ENCODE measurements at places on chromosomes 4 and X.

DNA sequence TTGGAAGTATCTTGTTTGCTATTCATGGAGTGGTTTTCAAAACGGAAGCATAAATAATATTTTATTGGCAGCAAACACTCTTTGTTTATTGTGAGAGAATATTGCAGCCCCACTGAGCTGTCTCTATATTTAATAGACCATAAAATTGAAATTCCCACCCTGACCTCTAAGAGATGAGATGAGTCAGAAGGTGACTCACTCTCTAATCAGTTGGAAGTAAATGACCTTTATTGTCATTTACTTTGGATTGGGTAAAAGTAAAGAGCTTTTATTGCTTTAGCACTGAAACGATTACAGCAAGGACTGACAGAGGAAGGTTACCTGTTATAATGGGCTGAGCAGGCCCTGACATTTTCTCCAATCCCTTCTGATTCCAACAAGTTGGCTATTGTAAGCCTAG lies 55.0 kb downstream of the SYTL5 start:
- H3K4me3 ChIP-seq, result no peak overlapping the region
- no peaks in the 10 kb centered on the region for H3K36me3 ChIP-seq
- no peak for DNase-seq

DNA sequence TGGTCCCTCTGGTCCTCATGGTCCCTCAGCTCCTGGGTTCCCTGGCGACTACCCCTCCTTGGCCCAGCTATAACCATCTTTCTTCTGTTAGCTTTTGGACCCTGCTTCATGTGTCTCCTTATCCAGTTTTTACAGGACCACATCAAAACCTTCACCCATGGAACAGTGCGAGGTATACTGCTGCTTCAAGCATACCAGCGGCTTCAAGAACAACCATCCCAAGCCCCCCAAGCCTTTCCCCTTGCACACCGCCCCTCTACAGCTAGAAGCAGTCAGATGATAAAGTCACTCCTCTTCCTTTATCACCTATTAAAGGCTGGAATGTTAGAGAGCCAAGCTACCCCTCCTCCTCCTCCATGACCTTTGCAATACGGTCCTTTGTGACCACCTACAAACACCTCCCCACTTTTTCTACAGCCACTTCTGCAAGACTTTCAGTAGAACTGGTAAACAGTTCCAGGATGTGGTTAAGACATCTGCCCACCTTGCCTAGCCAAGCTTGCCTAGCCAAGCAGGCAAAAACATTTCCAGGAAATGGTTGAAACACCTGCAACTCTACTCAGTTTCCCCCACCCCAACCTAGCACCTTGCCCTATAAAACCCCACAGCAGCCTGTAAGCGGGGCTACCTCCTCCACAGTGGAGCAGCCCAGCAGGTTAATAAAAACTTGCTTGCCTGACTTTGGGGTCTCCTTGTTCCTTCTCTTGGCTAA lies 125.7 kb downstream of the ZC4H2 start:
- H3K4me3 ChIP-seq, result no peak overlapping the region
- no peak overlapping the region for H3K27ac ChIP-seq
- H3K36me3 ChIP-seq, result no peaks in the 10 kb centered on the region
- no peaks in the 10 kb centered on the region for H3K27me3 ChIP-seq

DNA sequence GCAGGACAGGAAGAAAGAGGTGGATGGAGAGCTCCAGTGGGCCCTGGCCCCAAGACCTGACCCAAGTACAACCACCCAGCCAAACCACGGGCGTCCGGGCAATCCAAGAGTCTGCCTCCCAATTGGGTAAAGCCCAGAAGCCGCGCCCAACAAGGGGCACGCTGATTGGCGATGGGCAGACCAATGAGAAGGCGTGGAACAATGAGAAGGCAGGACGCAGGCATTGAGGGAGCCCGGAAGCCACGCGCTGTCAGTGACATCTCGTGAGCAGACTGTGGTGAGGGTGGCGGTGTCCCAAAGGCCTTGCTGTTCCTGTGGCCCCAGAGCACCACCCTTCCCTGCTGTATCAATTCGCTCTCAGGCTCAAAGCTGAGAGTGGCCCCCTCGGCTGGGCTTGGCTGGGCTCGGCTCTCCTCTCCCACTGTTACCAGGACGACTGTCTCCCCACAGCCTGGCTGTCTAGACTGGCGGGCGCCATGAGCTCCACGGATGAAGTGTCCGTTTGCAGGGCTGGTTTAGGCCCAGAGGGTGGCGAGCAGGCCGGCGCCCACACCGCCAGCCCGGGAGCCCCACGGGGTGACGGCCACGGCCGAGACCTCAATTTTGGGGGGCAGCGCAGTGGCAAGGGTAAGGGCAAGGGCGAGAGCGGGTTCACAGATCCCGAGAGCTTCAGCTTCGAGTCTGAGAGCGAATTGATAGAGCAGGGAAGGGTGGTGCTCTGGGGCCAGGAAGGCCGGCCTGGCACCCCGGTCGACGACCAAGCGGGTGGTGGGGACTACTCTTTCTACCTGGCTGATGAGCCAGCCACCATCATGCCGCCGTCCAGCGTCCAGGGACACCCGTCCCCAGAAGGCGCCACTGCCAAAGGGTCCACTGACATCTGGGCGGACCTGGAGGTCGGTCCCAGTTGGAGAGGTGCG lies at the start of gene LOC101059915:
LOC101059915 (plus strand) TSS at position 219 of the 920 bp plus-strand sequence.
- no peak within 1 kb of the TSS for H3K4me3 ChIP-seq
- no peak for DNase-seq
- H3K4me1 ChIP-seq, result no peaks in the 10 kb centered on the region
- no peak within 1 kb of the TSS for H3K27ac ChIP-seq

- H3K27me3 ChIP-seq, result no peaks in the 10 kb centered on the region
- H3K4me1 ChIP-seq, result no peaks in the 10 kb centered on the region
These were observed 2.7 kb upstream of the NKX3-2 start for GRCh38 chr4:13546941-13547484.

GRCh38 chr4:25361253-25361652 lies 15.8 kb upstream of the ANAPC4 start:
- H3K4me1 ChIP-seq, result no peaks in the 10 kb centered on the region
- no peak for DNase-seq
- H3K27me3 ChIP-seq, result no peaks in the 10 kb centered on the region
- H3K4me3 ChIP-seq, result no peak overlapping the region

DNA sequence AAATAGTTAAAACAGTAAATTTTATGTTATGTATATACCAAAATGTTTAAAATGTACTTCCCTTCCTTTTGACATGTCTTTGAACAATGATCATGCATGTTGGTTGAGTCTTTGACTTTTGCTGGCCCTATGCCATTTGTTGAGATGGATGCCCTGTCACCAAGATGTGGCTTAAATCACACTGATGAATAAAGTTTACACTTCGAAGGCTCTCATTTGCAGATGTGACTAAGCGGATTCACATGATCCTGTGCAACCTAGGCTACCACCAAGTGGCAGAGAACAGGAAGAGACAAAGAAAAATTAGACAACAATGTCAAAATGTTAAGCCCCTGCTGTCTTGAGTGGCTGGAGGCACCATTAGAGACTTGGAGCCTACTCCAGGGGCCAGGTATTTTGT lies 139.9 kb downstream of the RAB28 start:
- no peak overlapping the region for H3K27ac ChIP-seq
- H3K27me3 ChIP-seq, result no peaks in the 10 kb centered on the region
- H3K4me1 ChIP-seq, result no peaks in the 10 kb centered on the region
- H3K36me3 ChIP-seq, result no peaks in the 10 kb centered on the region

- H3K4me3 ChIP-seq, result no peak overlapping the region
- no peaks in the 10 kb centered on the region for H3K4me1 ChIP-seq
- no peak overlapping the region for H3K27ac ChIP-seq
- DNase-seq, result no peak
- H3K36me3 ChIP-seq, result no peaks in the 10 kb centered on the region
- no peaks in the 10 kb centered on the region for H3K27me3 ChIP-seq
These were observed 66.3 kb upstream of the MAD2L1 start for GRCh38 chr4:120132935-120133334.

GRCh38 chrX:54641530-54641929 lies 111.5 kb downstream of the GNL3L start:
- no peak for DNase-seq
- H3K4me3 ChIP-seq, result no peak overlapping the region
- H3K4me1 ChIP-seq, result no peaks in the 10 kb centered on the region
- H3K27me3 ChIP-seq, result no peaks in the 10 kb centered on the region

Data from aorta (tissue), 5 donors.